Activated naive CD4-positive, alpha-beta T cell treated with anti-CD3 and anti-CD28 coated beads, Interleukin-2, amount 10 ng/mL, durations not matched to agents 5 hours and 36 hours (primary cell): ENCODE measurements at places on chromosomes 5 and 9. TPM values are rescaled to one million over a fixed set of nuclear protein-coding genes. Genes with fewer than 3 reads are reported as not detected.

The MEIKIN gene
- 1.2 TPM for total RNA-seq

The GARIN3 gene
- 0.10 TPM for total RNA-seq

The RCL1 gene
- 16.0 TPM for total RNA-seq

The LCN1 gene
- not detected for total RNA-seq

The ANKH gene
- total RNA-seq: 61.0 TPM

The GABRA1 gene
- not detected for total RNA-seq

The ROR2 gene
- not detected for total RNA-seq

The SV2C gene
- 0.02 TPM for total RNA-seq
